ENCODE measurements at places on chromosomes 13 and 19.

DNA sequence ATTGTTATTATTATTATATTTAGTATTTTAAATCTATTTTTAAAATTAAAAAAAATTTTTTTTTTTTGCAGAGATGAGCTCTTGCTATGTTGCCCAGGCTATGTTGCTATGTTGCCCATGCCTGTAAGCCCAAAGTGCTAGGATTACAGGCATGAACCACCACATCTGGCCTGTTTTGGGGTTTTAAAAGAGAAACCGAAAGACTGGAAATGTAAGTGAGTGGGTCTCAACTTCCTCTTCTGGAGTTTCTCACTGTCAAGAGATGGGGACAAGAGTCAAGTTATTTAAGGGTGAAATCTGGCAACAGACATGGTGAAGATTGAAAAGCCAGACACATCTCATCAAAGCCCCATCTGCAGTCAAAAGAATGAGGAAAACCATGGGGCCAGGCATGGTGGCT, 4.2 kb upstream of the OR7G3 start:
- DNase-seq = no peak

DNA sequence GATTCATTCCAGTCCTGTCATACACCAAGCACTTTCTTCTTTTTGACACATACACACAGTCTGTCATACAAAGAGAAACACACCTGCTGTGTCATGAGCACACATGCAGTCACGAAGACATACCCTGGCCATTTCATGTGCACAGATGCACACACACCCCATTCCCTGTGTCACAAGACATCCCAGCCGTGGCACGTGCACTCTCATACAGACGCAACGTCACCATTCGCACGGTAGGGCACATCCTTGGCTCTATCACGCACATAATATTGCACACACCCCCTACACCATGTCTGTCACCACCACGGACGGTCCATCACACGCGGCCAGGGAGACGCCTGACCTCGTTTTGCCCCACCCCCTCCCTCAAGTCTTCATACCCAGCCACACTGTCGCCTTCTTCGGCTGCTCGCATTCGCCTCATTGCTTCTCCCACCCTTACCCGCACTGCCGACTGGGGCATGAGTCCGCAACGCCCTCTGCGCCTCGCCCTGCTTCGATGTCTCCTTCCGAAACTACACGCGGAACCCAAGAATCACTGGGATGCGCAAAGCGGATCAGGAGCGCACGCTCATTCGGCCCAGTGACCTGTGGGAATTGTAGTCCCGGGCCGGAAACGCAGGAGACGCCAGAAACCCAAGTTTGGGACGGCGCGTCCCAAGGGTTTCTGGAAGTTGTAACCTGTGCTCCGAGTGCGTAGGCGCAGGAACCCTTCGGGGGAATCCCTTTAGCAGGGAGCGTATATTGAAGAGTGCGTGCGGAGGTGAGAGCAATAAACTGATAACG, 6.8 kb upstream of the ZNF283 start:
- DNase-seq = no peak

DNA sequence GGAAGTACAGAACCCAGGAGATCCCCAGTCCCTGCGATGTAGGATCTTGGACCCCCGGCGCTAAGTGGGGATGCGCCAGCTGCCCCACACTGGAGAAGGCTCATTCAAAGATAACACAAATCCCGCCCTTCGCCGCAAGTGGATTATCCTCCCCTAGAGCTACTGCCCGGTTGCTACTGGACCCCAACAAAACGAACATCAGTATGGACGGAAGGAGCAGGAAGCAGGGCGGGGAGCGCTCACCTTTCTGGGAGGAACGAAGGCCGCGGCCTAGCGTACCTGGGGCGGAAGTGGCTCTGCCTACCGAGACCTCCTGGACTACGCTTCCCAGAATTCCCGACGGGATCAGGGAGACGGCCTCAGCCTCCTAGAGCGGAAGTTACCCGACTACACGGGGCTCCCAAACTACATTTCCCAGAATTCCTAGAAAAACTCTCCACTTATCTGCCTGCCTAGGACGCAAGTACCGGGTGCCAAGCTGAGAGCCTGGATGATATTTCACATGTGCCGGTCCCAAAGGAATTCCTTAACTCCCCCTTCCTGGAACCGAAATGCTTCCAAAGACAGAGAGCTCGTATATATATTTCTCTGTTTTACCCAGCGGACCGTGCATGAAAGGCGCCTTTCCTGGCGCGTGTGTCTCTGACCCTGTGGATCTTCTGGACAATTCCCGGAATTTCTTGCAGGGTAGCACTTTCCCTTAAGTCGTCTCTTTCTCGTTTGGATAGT, at the start of gene ZNF112:
ZNF112 (minus strand) TSS at position 298 of the 729 bp plus-strand sequence. CDS start 16,141 bp downstream, outside the sequence.
- peak; percentile 83 for DNase-seq

- no peak for DNase-seq
Measured at GRCh38 chr19:46786236-46787039, 2.0 kb downstream of the SLC1A5 start.

GRCh38 chr13:34793301-34793700, 148.8 kb upstream of the NBEA start:
- no peak for DNase-seq

DNA sequence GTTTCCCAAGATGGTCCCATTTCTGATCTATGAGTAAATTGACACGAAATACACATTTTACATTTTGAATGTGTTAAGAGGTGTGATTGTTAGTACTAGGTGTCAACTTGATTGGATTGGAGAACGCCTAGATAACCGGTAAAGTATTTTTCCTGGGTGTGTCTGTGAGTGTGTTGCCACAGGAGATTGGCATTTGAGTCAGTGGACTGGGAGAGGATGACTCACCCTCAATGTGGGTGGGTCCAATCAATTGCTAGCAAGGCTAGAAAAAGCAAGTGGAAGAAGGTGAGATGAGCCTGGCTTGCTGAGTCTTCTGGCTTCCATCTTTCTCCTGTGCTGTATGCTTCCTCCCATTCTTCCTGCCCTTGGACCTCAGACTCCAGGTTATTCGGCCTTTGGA, 960.7 kb upstream of the PCDH9 start:
- no peak for DNase-seq

DNA sequence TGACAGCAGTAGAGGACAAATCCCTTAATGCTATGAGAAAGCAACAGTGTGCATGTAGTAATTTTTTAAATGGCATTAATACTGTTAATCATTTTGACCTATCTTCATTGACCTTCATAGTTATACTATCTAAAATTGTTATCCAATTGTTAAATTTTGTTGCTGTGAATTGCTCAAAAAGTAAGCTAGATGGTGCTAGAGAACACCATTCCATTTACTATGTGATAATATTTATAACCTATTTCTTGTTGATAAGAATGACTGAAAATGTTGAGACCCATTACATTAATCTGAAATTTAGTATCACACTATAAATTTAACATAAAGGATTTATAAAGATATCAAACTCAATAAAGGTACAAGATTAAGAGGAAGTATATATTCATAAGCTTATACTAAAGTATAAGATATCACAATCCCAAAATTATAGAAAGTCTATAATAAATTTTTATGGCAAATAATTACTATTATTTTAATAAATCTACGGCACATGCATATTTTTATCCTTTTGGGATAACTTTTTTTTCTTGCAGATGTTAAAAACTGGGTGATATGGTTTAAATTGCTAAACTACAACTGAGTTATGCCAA, 1573.3 kb downstream of the PCDH9 start:
- no peak for DNase-seq

DNA sequence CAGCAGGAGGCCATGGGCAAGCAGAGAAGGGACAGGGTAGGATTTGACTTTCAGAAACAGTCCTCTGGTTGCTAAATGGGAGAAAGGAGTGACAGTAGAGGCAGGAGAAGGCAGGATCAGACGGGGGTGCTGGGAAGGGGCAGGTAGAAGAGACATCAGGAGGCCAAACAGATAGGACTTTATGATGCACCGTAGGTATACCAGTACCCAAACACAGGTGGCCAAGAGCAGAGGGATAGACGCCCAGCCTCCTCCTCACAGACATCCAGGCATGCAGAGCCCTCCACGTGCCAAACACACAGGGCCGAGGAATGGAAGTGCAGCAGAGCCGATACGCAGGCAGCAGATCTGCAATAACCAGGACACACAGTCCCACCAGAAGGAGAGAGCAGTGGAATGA, 1.3 kb upstream of the AXL start:
- no peak for DNase-seq

GRCh38 chr13:21979161-21979806, 308.4 kb downstream of the FGF9 start:
- no peak for DNase-seq

- no peak for DNase-seq
Measured at GRCh38 chr13:103788061-103788652, 721.9 kb upstream of the SLC10A2 start.

DNA sequence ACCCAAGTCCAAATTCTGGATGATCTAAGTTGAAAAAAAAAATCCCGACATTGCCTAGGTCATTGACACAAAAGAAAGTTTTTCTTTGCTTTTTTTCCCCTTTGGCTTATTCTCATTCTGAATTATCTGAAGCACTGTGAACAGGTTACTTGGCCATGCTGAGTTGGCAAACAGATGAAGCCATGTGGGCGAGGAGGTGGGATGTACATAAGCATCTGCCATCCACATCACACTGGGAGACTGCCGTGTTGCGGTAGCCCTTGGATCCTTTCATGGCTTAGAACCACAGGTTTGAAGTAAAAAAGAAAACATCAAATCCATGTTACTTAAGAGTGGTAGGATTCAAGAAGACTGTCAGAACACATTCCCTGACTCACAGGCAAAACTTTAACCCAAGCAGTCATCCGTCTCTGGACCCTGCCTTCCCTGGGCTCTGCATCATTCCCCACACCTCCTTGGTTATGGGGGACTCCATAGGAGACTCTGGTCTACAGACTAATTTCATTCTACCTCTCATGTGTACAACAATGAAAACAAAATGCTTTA, 242.5 kb upstream of the SERP2 start:
- no peak for DNase-seq

GRCh38 chr13:43564952-43565351, 221.8 kb downstream of the ENOX1 start:
- DNase-seq = no peak

GRCh38 chr13:113935001-113935844, 38.7 kb downstream of the C13orf46 start:
- DNase-seq = peak; percentile 61

- DNase-seq = no peak
Measured at GRCh38 chr13:100594731-100595130, 6.1 kb upstream of the GGACT start.

- DNase-seq = no peak
Measured at GRCh38 chr13:42847891-42848663, 66.7 kb downstream of the FAM216B start.

- no peak for DNase-seq
Measured at GRCh38 chr19:35403116-35403760, 32.4 kb downstream of the GPR42 start.

- DNase-seq = no peak
Measured at GRCh38 chr13:96781141-96781540, 213.1 kb downstream of the OXGR1 start.

DNA sequence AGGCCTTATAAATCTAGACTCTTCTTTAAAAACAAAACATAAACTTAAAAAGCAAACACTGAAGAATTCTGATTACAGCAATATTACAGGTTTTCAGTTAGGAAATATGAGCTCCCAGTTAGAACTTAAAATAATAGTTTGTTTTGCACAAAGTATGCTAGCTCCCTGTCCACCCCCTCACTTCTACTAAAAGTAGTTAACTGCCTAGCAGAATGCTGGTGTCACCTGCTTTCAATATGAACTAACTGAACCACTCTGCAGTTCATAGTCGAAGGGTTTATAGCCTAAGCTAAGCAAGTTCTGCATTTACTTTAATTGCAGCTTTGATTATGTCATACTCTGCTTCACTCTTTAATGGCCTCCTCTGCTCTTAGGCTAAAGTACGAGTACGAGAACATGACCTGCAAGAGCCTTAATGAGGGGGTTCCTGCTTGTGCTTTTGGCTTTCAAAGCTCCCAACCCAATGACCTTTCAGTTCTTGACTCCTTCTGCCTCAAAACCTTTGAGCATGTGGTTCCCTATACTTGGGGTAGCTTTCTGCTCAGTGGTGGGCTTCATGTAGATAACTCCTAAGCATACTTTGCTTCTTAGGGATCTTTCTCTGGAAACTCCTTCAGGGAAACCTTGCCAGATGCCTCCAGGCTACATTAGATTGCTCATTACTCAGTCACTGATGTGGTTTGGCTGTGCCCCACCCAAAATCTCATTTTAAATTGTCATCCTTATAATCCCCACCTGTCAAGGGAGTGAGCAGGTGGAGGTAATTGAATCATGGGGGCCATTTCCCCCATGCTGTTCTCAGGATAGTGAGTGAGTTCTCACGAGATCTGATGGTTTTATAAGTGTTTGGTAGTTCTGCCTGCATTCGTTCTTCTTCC, 278.9 kb upstream of the ARGLU1 start:
- DNase-seq = no peak

- peak; percentile 87 for DNase-seq
Measured at GRCh38 chr19:30631033-30631370, 258.8 kb downstream of the ZNF536 start.

- no peak for DNase-seq
Measured at GRCh38 chr13:23696610-23697009, 126.4 kb downstream of the TNFRSF19 start.

DNA sequence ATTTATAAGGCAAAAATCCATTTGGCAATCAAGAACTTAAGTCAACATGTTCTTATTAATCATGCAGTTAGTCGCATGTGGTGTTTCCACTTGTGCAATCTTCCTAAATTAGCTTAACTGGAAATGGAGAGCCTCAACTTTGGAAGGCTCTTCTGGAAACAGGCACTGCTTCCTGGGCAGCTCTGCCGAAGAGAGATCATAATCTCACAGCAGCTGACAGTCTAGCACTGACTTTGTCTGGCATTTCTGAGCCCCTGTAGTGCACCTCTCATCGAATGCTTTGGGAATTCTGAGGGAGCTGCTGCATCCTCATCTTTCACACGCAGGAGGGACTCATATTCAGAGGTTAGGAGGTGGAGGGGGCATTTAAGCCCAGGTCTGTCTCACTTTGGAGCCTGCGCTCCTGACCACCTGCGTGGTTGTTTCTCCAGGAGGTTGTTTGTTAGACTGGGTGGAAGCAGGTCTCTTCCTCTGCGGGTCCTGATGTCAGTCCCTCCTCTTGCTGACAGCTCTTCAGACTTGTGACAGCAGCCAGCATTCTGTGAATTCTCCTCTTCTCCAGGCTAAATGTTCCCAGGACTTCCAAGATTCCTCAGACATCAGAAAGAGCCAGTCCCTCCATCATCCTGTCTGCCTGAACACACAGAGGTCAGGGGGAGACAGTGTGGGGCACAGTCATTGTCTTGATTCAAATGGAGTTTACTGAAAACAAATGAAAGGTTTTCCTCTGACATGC, 100.4 kb upstream of the GJB6 start:
- DNase-seq = no peak

GRCh38 chr19:14565765-14566711, 5.8 kb downstream of the NDUFB7 start:
- DNase-seq = no peak

DNA sequence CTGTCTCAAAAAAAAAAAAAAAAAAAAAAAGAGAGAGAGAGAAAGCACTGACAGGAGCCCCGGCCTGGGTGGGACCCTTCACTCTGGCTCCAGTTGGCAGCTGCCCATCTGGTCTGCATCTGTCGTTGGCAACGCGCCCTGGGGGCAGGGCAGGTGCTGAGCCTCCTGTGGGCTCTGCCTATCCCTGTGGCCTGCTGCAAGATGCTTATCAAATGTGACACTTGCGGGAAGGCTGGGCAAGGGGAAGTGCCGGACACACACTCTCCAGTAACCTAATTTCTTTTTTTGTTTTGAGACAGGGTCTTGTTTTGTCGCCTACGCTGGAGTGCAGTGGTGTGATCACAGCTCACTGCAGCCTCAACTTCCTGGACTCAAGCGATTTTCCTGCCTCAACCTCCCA, 10.7 kb upstream of the KPTN start:
- DNase-seq = no peak

Measured in chondrocyte (in vitro differentiated cells).